ENCODE measurements at places on chromosomes 13 and 19.

GRCh38 chr13:20035130-20035529 lies 76.6 kb downstream of the ZMYM2 start:
- H3K27ac ChIP-seq, result no peak overlapping the region
- no peaks in the 10 kb centered on the region for H3K36me3 ChIP-seq
- DNase-seq, result no peak
- no peak overlapping the region for H3K4me3 ChIP-seq
- H3K27me3 ChIP-seq, result no peaks in the 10 kb centered on the region

- H3K27me3 ChIP-seq, result no peaks in the 10 kb centered on the region
- H3K4me3 ChIP-seq, result no peak overlapping the region
- no peak overlapping the region for H3K27ac ChIP-seq
- no peak for DNase-seq
Measured at GRCh38 chr13:105087945-105088344, 1447.5 kb downstream of the EFNB2 start.

GRCh38 chr13:45870232-45870631 lies 18.7 kb upstream of the SIAH3 start:
- H3K27ac ChIP-seq, result no peak overlapping the region
- H3K27me3 ChIP-seq, result no peaks in the 10 kb centered on the region

- H3K36me3 ChIP-seq, result no peaks in the 10 kb centered on the region
- no peak overlapping the region for H3K27ac ChIP-seq
- H3K4me1 ChIP-seq, result no peaks in the 10 kb centered on the region
- no peak overlapping the region for H3K4me3 ChIP-seq
- no peak for DNase-seq
Measured at GRCh38 chr13:109151255-109151654, 521.8 kb downstream of the MYO16 start.

- no peak overlapping the region for H3K4me3 ChIP-seq
- DNase-seq, result no peak
- no peak overlapping the region for H3K27ac ChIP-seq
Measured at GRCh38 chr13:21324803-21325202, 134.3 kb downstream of the ZDHHC20 start.

GRCh38 chr13:98513837-98514236 lies 63.1 kb downstream of the STK24 start:
- H3K4me1 ChIP-seq, result no peaks in the 10 kb centered on the region
- DNase-seq, result no peak
- H3K27me3 ChIP-seq, result no peaks in the 10 kb centered on the region
- no peak overlapping the region for H3K4me3 ChIP-seq

Data from right lobe of liver (tissue), 6 donors.